Immature natural killer cell (primary cell): ENCODE measurements at places on chromosomes 4 and X. TPM values are rescaled to one million over a fixed set of nuclear protein-coding genes. Genes with fewer than 3 reads are reported as not detected.

- DNase-seq = no peak
These were observed 406.0 kb upstream of the EDA2R start for GRCh38 chrX:67044866-67045265.

DNA sequence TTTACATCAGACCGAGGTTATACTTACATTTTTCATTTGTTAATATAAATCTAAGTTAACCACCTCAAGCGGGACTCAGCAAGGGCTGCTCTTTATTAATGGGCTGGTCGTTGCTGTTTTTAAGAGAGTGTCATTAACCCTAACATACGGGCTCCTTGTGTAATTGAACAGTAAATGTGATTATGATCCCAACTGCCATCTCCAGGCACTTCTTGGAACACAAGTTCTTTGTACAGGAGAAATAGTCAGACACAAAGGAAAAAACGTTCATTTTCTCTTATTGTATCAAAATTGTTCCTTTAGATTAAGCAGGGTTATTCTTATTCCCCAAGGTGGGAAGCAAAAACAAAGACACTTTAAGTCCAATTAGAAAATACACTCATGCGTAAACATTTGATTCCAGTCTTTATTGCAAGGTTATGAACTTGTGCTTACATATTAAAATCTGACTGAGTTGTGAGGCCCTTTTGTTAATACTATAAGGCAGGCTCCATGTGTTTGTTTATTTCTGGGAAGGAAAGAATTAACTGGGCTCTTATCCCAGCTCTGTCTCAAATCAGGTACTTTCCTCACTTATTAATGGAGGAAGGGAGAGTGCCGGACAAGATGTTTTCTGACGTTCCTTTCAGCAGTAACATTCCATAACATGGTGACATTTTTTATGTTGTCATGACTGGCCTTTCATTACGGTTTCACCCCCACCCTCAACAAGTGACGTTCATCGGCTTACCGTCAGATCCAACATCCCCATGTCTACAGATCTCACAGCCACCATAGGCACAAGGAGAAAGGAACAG, 95.9 kb downstream of the RASL11B start:
- DNase-seq = no peak

DNA sequence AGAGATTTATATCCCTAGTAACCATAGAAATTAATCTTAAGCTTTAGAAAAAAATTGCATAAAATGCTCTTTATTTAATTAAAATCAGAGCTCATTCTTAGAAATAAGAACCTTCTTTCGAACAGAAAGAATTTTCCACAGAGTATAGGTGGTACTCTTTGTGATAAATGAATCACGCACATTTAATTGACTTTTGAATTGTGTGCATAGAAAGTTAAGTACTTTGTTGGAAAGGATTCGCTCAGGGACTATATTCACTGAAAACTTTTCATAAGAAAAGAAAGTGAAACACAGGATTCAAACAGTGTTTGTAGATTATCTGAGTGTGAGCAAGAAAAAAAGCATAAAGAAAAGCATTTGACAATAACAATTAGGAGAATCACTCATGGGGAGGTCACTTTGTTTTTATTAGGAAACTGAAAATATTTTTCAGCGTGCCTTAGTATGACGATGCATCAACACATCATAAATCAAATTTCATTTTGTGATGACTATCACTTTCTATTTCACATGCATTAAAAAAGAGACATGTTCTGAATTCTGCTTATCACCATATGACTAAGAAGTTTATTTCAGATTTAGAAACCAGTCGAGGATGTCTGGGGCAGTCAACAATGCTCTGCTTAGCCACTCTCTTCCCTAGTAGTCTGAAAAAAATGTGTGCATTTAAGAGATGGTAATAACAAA, 49.5 kb downstream of the STX18 start:
- no peak for DNase-seq

GRCh38 chrX:9163214-9163709, 129.3 kb upstream of the FAM9B start:
- no peak for DNase-seq

DNA sequence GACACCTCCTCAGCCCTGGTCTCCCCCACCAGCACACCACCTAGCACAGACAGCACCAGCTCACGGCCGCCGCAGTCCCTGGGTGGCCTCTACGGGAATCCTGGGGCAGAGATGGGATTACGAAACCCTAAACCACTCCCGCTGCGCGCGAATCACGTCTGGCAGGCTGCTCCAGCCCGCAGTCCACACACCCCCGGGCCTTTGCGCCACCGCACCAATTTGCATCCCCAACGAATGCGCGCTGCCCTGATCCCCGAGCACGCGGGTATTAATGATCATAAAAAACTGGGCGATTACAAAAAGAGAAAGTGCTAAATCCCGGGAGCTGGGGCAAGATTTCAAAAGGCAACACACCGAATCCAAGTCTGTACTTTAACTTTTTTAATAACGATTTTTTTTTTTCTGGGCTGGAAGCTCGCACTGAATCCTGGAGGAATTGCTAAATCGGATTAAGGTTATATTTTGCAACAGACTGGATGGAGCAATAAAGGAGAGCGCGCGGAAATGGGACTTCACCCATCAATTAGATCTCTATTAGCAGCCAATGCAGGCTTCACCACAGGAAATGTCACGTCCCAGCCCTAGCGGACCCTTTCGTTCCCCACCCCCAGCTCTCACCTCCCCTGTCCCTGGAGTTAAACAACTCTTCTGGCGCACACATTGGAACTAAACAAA, 69.8 kb upstream of the TMEM33 start:
- DNase-seq = no peak

GRCh38 chrX:11427453-11428071, 134.3 kb downstream of the AMELX start:
- no peak for DNase-seq

GRCh38 chr4:164252286-164252685, 501.6 kb upstream of the SMIM31 start:
- DNase-seq = no peak

- DNase-seq = no peak
These were observed 23.8 kb downstream of the ARHGAP10 start for GRCh38 chr4:147755561-147756295.

DNA sequence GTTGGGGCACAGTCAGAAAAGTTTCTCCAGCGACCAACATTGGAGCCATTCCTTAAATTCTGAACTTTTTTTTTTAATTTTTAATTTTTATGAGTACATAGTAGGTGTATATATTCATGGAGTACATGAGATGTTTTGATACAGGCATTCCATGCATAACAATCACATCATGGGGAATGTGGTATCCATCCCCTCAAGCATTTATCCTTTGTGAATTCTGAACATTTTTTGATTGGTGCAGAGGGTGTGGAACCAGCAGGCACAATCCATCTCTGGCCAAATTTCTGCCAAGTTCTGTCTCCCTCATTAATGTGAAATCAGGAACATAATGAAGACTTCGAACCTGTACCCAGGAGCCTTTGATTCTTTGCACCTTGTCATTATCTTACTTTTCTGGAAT, 267.0 kb downstream of the FRMPD4 start:
- no peak for DNase-seq

GRCh38 chrX:27915617-27916016, 65.6 kb downstream of the DCAF8L1 start:
- no peak for DNase-seq

GRCh38 chr4:140877781-140878180, 121.6 kb upstream of the TBC1D9 start:
- no peak for DNase-seq

DNA sequence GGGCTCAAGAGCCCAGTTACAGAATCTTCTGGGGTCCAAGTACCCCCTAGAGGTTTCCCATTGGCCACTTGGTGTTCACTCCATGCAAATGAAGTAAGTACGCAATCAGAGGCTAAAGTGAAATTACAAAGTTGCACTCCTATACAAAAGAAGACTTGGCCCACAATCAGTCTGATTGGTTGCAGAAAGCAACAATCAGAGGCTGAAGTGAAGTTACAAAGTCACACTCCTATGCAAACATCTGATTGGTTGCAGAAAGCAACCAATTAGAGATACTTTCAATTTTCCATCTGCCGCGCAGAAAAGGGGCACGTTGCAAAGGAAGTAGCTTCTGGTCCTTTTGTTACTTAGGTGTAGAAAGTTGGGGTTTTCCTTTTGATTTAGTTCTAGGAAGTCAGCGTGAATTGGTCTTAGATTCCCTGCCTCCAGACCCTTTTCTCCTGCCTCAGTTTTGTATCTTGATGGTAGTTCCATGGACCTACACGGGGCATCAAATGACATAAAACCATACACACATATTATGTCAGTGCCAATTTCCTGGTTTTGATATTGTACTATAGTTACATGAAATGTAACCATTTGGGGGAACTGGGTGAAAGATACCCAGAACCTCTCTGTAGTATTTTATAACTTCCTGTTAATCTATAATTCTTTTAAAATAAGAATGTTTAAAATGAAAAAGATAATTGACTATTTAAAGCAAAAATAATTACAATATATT, 12.4 kb upstream of the PIN4 start:
- DNase-seq = peak; percentile 56

DNA sequence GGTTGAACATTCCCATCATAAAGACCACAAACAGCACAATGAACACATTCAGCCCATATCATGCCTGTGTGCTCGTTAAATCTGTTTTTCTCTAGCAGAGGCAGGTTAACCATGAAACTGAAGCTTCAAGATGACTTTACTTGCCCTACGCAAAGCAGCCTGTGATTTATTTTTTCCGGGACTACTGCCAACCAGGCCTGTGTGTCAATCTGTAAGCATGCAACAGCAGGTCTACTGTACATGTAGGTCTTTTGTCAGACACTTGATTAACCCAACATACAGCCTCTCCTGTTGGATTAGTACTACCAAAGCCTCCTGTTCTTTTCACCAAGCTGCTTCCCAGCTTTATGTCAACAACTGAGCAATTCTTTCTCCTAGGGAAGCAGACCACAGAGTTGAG, 85.5 kb upstream of the ACSL1 start:
- DNase-seq = no peak

GRCh38 chr4:143524211-143524610, 10.7 kb downstream of the SMARCA5 start:
- no peak for DNase-seq

DNA sequence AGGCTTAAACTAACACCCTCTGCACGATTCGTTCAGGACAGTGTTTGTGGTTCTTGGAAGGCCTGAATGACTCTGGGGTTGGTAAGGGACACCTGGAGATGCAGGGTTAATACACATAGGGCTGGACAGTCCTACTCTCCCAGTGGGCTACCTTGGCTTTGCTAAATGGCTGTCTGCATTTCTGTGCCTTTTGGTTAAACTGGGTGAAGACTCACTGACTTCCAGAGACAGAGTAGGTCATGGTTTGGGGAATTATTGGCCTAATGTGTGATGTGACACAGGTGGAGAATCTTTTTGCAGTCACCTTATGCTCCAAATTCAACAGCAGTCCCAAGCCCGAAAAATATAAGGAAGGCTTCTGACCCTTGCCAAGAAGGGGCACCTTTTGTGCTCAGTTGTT, 10.5 kb downstream of the POU4F2 start:
- DNase-seq = no peak

- DNase-seq = peak; percentile 89
These were observed at the start of gene CFAP97 for GRCh38 chr4:185203486-185204237. TSS of gene CFAP97 (minus strand) at chr4:185204000. CDS start at chr4:185191196, 12,804 bp downstream.

GRCh38 chr4:112127803-112128202, 17.5 kb upstream of the FAM241A start:
- no peak for DNase-seq

- no peak for DNase-seq
These were observed 949.5 kb upstream of the PCDH7 start for GRCh38 chr4:29770627-29771026.

- DNase-seq = no peak
These were observed 65.7 kb downstream of the GATB start for GRCh38 chr4:151694961-151695720.

DNA sequence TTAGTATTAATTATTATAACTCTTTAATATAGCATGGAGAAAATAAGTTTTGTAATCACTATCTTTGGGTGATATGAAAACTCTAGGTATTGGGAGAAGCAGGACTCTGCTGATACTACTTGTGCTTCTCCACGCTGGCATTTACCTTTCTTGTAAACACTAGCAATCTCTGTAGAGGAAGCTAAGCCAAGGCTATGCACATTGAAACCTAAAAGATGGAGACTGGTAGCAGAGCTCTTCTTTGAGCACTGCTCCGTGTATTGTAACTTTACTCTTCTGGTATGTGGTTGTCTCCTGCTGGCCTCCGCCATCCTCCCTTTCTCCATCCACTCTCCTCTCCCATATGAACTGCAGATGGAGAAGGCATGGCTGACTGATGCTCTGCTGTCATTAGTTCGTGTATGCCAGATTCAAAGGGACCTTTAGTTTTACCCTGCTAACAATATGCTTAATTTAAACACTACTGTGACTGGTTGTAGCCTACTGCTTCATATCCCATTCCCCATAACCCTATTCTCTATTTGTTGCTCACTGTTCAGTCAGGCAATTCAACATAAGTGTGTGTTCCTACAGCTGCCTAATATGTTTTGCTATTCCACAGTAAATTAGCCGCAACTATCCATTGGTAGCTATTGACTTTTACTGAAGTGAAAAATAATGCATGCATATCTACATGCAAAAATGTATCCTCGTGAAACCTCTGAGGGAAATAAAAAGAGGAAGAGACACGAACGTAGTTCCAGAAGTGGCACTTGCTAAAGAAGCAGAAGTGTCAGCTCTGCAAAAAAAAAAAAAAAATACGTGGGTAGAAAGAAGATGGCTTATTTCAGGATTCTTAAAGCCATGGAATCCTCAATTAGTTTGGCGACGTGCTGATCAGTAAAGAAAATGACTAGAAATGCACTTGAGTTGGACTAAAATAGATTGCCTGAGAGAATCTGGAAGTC, 55.6 kb upstream of the CCSER1 start:
- DNase-seq = no peak

DNA sequence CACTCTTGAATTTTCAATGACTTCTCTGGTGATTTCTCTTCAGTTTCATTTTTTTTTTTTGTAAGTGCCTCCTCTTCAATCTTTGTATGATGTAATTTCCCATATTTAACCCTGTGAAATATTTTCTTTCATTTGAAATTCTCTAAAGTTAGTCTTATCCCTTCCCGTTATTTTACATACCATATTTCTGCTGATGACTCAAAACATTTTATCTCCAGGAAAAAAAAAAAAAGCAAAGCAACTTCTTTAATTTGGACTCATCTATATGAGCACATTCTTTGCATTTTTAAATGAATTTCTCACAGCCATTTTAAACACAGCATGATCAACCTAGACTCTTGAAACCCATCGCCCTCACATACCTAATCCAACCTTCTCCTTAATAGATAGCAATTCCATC, 1831.4 kb downstream of the ARAP2 start:
- no peak for DNase-seq

GRCh38 chrX:3280706-3281105, 65.7 kb downstream of the MXRA5 start:
- DNase-seq = no peak

CLIC2 gene
- polyA plus RNA-seq = 1.3 TPM

SLC9B1 gene
- polyA plus RNA-seq = 1.8 TPM

VCX2 gene
- not detected for polyA plus RNA-seq

TLL1 gene
- polyA plus RNA-seq = not detected

CPZ gene
- polyA plus RNA-seq = not detected

MAGEA12 gene
- polyA plus RNA-seq = not detected
